A673 (cell line): ENCODE measurements at places on chromosomes 3 and 15.
A peak's percentile ranks its signal among the peaks of the same experiment; 100 is the strongest.

- no peak for DNase-seq
Observed at GRCh38 chr15:48354694-48355303, 23.6 kb downstream of the DUT start.

DNA sequence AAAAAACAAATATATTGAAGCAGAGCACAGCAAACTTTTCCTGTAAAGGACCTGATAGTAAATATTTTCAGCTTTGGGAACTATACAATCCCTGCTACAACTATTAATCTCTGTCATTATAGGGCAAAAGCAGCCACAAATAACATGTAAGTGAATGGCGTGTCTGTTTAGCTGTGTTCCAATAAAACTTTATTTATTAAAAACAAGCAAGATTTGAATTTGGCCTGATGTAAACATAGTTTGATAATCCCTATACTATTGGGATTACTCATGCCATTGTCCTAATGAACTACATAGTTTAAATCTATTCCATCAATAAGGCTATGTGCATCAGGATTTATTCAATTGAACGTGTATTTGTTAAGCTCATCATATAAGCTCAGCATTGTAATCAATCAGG is 286.8 kb upstream of the CNTN6 start:
- DNase-seq, result no peak

DNA sequence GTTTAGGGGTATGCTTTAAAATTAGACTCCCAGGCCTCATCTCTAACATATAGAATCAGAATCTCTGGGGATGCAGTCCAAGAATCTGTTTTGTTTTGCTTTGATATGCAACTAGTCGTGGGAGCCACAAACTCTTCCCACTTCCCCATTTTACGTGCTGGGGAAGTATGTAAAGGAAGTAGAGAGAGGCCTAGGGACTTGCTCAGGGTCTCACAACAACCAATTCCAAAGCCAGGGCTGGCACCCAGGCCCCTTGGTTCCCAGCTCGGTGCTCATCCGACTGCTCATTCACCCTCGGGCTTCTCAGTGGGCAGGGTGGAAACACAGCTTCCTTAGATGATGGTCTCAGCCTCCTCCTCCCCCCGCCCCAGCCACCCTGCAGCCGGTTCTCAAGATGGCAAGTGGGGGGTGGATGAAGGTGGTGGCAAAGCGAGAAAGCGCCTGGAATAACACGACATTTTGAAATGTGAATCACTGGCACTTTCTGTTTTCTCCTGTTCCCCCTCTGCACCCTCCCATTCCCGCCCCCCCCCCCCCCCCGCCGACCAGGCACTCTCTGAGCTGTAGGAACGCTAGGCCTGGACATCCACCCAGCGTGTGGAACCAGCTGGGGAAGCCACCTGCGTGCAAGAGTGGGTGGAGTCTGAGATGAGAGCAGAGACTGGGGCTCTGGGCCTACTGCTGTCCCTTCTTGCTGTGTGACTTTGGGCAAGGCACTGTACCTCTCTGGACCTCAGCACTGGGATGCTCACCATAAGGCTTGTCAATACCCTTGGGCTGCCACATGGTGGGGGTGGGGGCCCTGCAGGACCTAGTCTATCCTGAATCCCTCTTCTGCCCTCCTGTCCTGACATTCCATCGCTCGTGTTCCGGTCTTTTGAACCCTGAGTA is 214.5 kb downstream of the RPLP1 start:
- DNase-seq, result no peak

DNA sequence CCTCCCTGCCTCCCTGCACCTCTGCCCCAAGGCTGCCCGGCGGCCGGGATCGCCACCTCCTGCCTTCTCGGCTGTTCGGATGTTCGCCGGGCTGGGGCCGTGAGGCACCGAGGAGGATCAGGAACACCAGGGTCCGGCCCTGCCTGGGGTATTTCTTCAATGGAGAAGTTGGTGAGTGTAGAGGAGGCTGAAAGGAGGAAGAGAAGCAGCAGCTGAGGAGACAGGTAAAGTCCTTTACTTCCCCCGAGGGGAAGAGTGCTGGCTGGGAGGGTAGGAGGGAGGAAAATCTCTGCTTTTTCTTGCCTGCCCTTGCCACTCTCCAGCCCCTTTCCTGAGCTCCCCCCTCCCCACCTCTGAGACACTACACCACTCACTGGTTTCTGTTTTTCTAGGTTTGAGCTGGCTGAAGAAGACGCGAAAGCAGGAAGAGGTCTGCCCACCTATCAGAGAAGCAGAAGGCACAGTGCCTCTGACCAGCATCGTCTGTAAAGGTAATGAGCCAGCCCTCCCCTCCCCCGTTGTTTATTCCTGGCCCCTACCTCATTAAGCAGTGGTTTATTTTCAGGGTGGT is 519 bp downstream of the ASB7 start:
- peak; percentile 2 for DNase-seq

GRCh38 chr15:63997715-63998442 is 48.4 kb downstream of the DAPK2 start:
- DNase-seq, result no peak

DNA sequence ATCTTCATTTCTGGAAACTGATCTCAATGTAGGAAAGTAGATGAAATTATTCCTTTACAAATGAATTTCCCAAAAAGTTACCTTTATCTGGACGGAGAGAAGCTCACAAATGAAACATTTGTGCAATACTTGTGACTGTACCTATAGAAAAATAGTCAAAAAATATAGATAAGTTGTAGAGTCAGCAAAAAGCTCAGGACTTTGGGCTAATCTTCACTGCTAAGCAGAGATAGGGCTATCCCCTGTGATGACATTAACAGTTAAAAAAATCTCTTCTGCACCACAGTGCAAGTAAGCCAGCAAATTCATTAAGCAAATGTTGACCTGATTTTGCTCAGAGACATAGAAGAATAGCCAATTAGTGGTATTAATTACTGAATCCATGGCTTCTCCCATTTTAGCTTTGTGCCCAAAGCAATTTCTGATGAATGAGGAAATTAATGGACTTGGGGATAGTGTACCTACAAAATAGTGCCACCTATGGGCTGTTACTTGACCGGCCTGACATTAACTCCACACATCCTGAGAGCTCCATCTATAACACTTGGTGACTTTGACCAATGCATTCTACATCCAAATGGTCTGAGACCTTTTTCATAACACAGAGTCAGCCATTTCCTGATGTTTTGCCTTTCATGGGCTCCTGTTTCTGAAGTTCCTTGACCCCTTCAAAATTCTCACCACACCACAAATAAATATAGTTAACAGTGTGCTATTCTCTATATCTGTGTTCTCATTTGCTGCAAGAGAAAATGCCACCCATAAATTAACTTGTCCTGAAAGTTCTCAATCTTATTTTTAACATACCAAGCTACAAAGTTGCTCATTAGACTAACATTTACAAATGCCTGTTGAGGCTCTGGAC is 105.0 kb downstream of the SSR3 start:
- DNase-seq, result peak; percentile 39

DNA sequence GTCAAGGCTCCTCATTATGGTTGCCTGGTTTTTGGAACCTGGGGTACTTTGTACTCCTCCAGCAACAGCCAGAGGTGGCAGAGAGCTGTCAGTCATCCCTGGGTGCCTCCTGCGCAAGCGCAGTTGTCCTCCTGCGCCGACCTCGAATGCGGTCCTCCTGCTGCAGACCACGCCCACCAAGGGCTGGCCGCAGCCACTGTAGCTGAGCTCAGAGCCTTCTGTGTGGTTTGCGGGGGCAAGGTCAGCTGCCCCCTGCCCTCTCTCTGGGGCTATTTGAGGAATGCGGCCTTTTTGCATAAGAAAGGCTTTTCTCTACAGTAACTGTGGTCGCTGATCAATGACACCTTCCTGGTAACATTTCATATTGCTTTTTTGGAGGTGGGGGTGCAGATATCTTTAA is 131.3 kb upstream of the SNRPN start:
- no peak for DNase-seq

DNA sequence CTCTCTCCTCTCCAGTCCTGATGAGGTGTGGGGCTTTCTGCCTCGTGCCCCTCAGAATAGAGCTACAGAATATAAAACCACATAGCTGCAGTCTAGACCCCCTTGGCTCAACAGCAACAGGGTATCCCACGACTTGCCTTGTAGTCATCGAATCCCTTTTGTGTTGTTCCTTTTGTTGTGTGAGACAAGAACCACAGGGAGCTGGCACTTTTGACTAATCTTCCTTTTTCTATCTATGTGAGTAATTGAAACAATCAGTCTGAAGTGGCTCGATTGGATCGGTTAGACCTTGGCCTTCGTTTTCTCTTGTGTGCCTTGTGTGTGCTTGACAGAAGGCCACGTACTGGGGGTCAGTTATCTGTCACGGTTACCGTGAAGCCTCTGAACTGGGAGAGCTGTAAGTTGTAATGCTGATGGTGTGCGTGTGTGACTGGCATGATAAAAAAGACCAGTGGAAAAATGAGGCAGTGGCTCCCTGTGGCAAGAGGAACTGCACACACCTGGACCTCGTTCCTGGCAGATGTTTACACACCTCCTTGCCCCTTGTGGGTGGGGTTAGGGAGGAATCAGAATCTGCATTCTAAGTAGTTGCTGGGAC is 23.2 kb upstream of the IQCF6 start:
- no peak for DNase-seq

- no peak for DNase-seq
Observed at GRCh38 chr3:196662033-196662432, 22.5 kb downstream of the NRROS start.

GRCh38 chr15:92714077-92714476 is 58.5 kb upstream of the FAM174B start:
- DNase-seq, result peak; percentile 42

- peak; percentile 65 for DNase-seq
Observed at GRCh38 chr3:72274493-72275330, 489.8 kb upstream of the PROK2 start.

DNA sequence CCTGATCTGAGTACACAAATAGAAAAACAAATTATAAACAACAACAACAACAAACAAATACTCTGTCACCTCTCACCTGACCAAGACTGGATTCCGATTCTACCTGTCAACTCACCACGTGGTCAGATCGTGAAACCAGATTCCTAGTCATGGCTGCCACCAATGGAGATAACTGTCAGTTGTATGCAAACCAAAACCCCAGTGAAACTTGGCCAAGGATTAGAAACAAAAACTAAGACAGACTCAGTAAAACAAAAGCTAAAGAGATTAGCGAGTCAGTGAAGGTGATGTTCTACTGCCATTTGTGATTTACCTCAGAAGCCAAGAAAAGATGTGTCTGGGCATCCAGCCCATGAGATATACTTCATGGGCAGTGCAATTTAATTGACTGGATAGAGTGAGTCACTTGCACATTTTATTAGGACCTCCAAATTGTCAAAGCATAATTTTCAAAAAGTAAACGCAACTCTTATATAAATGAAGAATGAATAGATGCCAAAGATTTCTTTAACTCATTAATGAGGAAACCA is 31.1 kb downstream of the PHLDB2 start:
- no peak for DNase-seq

GRCh38 chr15:40343512-40343911 is 2.8 kb upstream of the CCDC9B start:
- DNase-seq, result peak; percentile 51

DNA sequence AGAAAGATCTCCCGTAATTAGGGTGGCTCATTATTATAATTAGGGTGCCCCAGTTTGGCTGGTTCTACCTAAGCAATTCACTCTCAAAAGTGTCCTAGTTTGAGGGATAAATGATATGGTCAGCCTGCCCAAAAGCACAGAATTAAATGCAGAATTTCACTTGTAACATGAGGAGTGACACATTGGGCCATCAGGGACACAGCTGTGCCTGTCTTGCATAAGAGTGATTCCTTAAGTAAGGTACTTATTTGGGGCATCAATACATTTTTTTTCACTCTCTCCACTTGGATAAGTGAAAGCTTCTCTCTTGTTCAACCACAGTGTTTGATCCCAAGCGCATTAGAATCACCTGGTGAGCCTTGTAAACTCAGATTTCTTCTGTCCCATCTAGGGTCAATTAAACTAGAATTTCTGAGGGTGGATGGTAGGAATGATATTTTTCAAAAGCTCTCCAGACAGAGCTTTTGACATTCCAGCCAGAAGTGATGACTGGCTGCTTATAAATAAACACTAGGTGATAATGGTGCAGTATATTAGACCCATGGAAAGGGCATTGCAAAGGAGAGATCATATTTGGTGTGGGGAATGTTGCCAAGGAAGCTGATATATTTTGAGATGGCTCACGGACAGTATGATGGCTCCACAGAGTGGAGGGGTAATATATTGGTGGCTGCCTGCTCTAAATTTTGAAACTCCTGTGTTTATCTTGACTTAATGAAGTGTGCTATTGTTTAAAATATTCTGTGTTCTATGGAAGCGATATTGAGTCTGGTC is 458.1 kb upstream of the RASGRP1 start:
- no peak for DNase-seq

- no peak for DNase-seq
Observed at GRCh38 chr3:117510396-117510795, 800.8 kb downstream of the TUSC7 start.

- DNase-seq, result no peak
Observed at GRCh38 chr15:38093931-38094330, 158.7 kb upstream of the SPRED1 start.

DNA sequence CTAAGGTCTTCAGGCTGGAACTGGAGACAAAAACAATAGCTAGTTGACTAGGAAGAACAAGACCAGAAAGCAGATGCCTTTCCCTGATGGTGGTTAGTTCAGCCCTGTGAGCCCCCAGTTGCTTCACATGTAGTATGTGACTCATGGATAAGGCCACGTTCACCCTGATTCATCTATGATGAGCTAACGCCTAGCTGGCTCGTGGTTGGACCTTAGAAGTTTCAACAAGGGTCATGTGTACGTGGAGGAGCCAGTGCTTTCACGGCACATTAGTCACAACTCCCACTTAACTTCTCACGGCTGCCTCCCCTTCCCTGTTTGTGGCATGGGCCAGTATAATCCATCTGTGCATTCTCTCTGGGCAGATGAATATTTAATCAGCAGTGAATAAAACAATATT is 20.6 kb downstream of the COL8A1 start:
- DNase-seq, result no peak

DNA sequence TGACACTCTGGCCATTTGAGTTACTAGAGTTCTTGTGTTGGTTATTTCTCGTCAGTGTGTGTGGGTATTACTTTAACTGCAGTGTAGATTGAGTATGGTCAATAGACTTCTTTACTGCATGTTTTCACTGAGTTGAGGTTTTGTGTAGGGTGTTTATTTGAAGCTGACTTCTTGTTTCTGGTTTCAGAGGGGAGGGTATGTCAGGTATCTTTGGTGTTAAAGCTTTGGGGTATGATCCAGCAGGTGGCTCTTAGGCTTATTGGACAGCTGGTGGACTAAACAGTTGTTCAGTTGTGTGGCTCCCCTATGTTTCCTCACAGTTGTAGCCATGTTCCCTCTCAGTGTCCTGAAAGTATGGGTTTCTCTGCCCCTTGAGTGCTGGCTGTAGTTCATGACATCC is 72.0 kb downstream of the AKAP13 start:
- no peak for DNase-seq

DNA sequence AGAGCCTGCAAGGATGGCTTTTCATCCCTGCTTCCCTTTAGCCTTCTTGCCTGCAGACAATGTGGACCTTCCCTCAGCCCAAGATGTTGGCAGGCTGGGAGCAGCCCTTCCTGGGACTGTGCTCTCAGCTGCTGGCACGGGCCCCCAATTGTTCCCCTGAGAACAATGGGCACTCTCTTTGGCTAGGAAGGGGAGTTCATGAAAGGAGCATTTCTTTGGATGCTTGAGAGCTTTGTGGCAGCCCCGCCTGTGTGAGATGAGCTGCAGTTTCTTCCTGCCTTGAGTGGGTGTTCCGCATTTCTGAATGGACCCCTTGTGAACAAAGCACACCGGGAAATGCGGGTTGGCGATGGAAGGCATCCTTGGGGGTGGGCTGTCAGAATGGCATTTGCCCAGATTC is 35.0 kb upstream of the BSN start:
- no peak for DNase-seq

GRCh38 chr15:66894986-66895780 is 170.2 kb upstream of the SMAD3 start:
- DNase-seq, result no peak

GRCh38 chr3:23923786-23924185 is 6.9 kb downstream of the RPL15 start:
- no peak for DNase-seq
